Activated effector memory CD4-positive, alpha-beta T cell treated with anti-CD3 and anti-CD28 coated beads, Interleukin-2, amount 50 U/mL, for 16 hours (primary cell): ENCODE measurements at places on chromosomes 1 and 21.

- DNase-seq = no peak
Observed at GRCh38 chr21:25646474-25646873, 7.4 kb downstream of the JAM2 start.

- no peak for DNase-seq
Observed at GRCh38 chr1:238558156-238558555, 667.4 kb upstream of the ZP4 start.

DNA sequence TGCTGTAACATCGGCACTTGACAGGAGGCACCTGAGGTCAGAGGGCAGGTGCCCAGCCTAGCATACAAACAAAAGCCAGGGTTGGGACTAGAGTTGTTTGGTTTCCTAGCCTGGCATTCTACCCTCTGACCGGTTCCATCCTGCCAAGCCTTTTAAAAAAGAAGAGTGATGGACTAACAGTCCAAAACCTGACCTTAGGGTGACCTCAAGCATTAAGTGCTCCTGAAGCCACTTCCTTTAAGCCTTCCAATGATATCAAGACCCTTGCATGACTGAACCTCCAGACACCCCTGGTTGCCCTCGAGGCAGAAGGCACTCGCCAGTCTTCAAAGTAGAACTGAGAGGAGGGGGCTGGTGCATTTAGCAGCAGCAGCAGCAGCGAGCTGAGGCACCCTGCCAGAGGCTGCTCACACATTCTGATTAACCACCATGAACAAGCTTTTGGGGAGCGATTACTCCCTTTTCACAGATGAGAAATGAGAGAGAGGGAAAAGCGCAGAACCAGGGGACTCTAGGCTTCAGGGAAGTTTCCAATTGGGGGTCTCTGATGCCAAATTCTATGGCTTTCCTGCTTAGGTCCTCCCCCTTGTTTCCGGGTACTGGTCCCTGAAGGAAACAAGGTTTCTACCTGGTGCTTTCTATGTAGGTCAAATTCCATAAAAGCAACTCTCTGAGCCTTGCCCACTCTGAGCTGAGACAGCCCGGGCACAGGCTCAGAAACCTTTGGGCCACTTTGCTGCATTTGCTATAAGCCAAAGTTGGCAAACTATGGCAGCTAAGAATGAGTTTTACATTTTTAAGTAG is 9.2 kb downstream of the SLC2A1 start:
- no peak for DNase-seq

DNA sequence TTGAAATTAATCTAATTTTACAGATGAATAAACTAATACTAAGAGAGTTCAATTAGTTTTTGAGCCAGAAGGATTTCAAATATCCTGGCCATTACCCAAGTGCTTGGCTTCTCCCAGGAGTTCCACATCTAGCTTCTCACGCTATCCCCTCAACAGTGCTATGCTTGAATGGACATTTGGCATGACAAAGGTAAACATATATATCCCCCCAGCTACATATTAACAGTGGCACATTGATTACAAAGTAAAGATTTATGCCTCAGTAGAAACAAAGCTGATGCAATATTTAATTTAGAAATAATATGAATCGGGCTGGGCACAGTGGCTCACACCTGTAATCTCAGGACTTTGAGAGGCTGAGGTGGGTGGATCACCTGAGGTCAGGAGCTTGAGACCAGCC is 434.6 kb upstream of the PRMT6 start:
- no peak for DNase-seq

DNA sequence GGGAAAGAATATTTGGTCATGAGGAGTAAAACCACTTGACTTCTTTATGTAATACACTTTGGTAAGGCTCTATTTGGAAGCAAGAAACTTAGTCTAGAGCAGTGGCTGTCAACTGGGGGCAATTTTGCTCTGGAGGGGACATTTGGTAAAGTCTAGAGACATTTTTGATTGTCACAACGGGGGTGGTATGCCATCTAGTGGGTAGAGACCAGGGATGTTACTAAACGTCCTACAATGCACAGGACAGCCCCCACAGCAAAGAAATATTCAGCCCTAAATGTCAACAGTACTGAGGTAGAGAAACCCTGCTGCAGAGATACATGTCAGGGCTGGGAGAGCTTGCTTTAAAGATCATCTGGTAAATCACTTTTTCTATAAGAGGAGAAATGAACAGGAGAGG is 13.5 kb downstream of the FUCA1 start:
- no peak for DNase-seq

GRCh38 chr1:53299233-53299632 is 28.6 kb downstream of the LRP8 start:
- DNase-seq = no peak

GRCh38 chr1:230160957-230161771 is 94.1 kb downstream of the GALNT2 start:
- DNase-seq = no peak

- no peak for DNase-seq
Observed at GRCh38 chr1:188822248-188822647, 1655.4 kb downstream of the BRINP3 start.

DNA sequence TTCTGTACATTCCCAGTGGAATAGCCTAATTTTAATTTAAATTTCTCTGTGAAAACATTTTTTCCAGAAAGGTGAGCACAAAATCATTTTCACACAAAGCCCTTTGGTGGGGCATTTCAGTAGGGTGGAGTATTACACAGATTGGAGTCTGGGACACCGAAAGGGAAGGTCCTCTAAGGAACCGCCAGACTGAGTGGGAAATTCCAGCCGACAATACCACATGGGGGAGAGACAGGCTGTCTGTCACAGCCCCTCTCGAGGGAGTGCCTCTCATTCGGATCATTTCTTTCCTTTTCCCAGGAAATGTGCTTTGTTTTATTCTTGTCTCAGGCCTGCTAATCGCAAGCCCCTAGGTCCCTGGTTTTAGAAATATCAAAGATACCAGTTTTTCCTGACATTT is 150.6 kb upstream of the HOOK1 start:
- no peak for DNase-seq

DNA sequence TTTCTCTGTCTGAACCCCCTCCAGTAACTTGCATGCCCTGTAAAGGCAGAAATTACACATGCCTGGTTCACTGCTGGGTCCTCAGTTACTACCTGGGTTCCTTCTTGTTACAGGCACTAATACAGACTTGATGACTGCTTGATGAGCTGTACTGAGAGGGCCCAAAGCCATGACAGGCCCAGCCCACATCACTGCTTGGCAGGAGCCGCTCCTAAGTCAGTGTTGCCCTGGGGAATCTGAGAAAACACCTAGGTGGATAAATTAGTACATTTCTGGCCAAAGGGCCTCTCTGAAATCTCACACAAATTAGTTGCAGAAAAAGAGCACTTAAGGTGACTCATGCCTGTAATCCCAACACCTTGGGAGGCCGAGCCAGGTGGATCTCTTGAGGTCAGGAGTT is 37.8 kb upstream of the IRF2BP2 start:
- no peak for DNase-seq
